Dorsolateral prefrontal cortex (tissue), 122 donors: ENCODE measurements at places on chromosomes 7 and 10. TPM values are rescaled to one million over a fixed set of nuclear protein-coding genes. Genes with fewer than 3 reads are reported as not detected.
A peak's percentile ranks its signal among the peaks of the same experiment; 100 is the strongest.

The CPXM2 gene
- 1.5 TPM for total RNA-seq

DNA sequence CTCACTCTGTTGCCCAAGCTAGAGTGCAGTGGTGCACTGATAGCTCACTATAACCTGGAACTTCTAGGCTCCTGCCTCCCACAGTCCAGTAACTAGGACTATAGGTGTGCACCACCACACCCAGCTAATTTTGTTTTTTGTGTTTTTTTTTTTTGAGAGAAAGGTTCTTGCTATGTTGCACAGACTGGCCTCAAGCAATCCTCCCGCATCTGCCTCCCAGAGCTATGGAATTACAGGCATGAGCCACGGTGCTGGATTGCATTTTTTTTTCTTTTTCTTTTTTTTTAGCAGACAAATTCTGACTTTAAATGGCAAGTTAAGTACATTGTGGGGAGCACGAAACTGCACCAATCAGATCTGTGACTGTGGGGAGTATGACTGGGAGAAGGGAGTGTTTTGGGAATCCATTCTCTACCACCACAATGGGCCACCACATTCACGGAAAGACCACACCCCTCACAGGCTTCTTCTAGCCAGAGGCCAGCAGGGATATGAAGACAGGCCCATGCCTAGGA is 58.1 kb upstream of the MSMB start:
- DNase-seq, result no peak

DNA sequence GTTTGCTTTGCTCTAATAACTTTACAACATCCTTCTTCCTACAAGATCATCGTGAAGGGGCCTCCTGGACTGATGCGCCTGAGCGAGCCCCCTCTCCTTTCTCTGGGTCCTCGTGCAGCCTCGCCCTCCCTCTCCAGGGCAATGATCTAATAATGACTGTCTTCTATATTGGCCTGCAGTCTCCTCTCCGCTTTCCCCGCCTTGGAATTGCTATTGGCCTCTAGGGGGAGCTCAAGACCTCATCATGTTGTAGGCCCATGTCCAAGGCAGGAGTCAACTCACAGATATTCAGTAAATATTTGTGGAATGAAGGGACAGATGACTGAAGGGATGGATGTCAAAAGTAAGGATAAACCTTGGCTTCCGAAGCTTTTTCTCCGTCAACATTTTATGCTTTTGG is 1180.3 kb downstream of the TYW1 start:
- DNase-seq, result no peak

GRCh38 chr10:43044961-43045621 is 31.8 kb upstream of the RET start:
- DNase-seq, result peak; percentile 23

DNA sequence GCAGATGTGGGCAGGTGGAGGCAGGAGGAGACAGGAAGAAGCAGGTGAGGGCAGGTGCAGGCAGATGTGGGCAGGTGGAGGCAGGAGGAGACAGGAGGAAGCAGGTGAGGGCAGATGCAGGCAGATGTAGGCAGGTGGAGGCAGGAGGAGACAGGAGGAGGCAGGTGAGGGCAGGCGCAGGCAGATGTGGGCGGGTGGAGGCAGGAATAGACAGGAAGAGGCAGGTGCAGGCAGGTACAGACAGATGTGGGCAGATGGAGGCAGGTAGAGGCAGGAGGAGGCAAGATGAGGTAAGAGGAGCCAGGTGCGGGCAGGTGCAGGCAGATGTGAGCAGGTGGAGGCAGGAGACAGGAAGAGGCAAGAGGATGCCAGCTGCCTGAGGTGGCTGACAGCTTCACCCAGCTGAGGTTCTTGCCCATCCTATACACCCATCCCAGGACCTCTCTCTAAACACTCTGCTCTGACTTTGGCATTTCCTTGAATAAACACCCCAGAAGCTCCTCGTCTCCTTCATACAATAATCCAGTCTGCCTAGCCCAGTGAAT is 33.0 kb downstream of the PTPRE start:
- no peak for DNase-seq

DNA sequence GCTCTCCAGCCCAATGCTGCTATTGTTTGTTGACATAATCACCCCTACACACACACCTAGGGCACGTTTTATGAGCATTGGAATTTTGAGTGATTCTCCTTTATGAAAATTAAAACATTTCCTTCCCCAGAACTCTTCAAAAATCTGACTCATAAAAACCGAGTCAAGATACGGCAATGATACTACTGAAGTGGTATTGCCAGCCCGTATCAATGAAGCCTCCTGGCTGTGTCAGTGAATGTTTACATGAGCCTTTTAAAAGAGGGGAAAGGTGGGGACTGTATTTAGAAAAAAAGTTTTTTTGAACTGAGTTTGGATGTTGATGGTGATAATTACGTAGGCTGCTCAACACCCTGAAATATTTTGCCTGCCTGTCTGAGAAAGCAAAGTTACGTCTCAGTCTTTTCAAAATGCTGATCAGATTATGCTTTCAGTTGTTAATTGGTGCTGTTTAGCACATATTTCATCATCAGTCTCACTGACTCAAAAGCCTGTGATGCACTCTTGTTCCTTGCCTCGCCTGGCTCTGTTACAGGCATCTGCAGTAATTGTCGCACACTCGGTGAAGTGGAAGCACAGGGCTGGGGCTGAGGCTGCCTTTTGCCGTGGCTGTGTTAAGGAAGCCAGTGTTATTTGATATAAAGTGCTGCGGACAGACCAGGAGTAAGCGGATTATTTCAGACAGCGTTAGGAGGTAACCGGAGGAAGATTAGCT is 157.4 kb upstream of the TCF7L2 start:
- DNase-seq, result peak; percentile 49

The MMD2 gene
- 14.7 TPM for total RNA-seq

DNA sequence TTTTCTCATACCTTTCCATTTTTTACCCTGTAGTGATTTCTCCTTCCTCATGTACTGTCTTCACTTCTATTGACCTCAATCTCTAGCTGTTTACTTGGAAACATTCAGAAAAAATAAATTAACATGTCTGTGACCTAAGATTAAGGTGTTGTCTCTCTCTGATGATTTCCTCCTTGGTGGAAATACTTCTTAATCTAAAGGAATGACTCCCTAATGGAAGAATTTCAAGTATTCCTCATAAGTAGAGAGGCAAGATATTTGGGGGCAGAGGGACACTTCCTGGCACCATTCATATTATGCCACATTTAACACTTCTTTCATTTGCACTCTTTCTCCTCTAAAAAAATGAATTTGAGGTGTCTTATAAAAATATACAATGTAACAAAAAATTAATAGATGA is 202.8 kb downstream of the NEBL start:
- no peak for DNase-seq

DNA sequence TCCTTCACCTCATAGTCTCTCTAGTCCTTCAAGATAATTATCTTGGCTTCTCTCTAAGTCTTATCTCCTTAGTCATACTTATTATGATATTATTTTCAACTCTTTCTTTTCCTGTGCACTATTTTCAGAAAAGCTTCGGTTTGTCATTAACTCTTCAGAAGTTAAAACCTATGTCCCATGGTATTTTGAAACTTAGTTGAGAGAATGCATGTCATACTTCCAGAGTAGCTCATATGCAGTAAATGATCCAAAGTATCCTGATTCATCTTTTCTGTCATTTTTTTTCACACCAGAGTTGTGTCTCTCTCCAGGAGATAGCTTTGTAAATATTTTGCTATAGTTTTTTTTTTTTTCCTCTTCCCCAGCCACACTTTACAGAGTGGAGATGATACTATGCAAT is 1008.6 kb downstream of the NRG3 start:
- no peak for DNase-seq

DNA sequence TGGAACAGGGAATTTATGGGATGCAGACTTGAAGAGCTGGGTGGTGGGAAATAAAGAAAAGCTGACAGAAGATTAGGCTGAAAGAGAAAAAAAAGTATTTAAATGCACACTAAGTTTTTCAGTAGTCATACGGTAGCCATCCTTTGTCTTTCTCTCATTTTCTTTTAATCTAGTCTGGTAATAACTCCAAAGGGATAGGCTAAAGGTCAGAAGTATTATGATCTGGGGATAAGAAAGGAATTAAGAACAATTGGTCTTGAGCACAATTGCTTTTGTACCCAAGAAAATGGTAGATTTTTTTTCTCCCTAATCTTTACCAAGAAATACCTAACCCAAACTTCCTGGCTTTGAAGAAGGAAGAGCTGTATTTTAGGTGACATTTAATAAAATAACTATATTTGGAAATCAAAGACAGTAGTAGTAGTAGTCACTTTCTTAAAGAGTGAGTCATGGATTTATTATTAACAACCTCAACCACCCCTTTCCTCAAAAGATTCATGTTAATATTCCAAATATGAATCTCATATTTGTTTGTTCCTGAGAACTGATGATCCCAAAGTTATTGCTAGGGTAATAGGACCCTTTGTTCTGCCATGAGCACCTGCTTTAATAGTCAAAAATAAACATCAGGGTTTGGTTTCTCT is 120.2 kb upstream of the ODAD2 start:
- no peak for DNase-seq

The DNA2 gene
- 12.3 TPM for total RNA-seq

The SFTPA1 gene
- not detected for total RNA-seq

DNA sequence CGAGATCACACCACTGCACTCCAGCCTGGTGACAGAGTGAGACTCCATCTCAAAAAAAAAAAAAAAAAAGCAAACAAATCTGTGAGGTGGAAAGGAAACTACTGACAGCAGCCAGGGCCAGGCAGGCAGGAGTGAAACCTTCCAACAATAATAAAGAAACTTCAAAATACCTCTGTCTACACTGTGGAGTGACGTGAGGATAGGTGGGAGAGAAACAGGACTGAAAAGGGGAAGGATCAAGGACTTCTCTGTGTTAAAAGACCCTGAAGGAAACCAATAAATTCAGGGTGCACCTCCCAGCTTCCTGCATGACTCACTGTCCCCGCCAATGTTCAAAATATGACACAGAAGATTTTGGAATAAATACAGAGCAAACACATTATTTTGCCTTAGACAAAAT is 82.9 kb downstream of the KIAA1549 start:
- no peak for DNase-seq

GRCh38 chr7:116698930-116699721 is 27.1 kb downstream of the MET start:
- DNase-seq, result no peak

- DNase-seq, result no peak
Observed at GRCh38 chr10:100828738-100829096, 83.3 kb downstream of the PAX2 start.

GRCh38 chr10:20922451-20922850 is 25.3 kb upstream of the NEBL start:
- no peak for DNase-seq

DNA sequence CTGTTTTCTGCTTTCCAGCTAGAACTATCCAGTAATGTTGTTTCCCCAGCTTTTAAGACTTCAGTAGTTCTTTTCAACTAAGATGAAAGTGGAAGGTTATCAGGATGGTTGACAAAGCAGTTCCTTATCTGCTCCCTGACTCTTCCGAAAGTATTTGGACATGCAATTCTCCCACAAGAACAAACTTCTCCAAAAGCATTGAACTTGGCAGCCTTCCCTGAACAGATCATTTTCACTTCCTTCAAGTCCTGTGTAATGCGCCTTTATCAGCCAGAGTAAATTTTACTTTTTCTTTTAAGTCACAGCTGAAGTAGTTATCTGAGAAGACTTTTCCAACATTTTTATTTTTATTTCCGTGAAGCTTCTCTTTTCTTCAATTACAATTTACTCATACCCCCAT is 39.7 kb downstream of the CDC14C start:
- no peak for DNase-seq

- DNase-seq, result no peak
Observed at GRCh38 chr7:150941351-150942000, 36.6 kb downstream of the KCNH2 start.

The TAF3 gene
- total RNA-seq, result 13.3 TPM

DNA sequence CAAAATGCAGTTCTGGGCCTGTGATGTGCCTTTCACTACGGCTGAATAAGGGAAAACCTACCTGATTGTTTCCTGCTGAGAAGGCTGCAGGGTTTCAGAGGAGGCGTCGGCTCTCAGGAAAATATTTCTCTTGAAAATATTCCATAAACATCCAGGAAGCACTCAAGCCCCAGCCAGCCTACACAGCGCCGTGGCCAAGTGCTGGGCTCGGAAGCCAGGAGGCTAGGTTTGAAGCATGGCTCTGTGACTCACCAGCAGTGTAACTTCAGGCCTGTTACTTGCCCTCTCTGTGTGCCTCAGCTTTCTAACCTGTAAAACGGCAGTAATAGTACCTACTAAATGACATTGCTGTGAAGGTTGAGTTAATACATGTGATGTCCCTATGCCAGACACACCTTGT is 399.1 kb downstream of the GATA3 start:
- DNase-seq, result no peak

DNA sequence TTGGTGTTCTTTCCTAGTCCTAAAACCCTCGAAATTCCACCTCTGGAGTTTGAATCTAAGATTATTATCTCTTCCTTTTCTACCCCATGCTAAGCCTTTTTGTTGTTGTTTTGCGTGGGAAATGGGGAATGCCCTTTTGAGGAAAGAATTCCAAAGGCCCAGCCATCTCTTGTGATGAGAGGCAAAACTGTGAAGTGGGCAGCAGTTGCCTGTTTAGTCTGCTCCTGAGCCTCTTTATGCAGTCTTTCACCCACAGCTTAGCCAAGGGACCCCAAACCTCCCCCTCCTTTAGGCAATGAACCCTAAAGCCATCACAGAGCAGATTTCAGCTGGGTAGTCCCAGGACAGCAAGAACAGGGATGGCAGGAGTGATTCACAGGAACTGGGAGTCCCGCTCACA is 95.5 kb downstream of the DNMBP start:
- DNase-seq, result no peak

DNA sequence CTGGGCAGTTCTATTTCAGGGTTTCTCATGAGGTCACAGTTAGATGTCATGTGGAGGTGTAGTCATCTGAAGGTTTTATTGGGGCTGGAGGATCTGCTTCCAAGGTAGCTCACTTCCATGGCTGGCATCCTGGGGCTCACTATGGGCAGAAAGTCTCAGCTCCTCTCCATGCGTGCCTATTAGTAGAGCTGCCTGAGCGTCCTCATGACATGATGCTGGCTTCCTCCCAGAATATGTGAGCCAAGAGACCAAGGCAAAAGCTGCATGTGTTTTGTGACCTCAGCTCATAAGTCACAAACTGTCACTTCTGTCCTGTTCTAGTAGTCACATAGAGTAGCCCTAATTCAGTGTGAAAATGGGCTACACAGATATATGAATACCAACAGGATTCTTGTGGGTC is 524.4 kb downstream of the SUGCT start:
- no peak for DNase-seq

DNA sequence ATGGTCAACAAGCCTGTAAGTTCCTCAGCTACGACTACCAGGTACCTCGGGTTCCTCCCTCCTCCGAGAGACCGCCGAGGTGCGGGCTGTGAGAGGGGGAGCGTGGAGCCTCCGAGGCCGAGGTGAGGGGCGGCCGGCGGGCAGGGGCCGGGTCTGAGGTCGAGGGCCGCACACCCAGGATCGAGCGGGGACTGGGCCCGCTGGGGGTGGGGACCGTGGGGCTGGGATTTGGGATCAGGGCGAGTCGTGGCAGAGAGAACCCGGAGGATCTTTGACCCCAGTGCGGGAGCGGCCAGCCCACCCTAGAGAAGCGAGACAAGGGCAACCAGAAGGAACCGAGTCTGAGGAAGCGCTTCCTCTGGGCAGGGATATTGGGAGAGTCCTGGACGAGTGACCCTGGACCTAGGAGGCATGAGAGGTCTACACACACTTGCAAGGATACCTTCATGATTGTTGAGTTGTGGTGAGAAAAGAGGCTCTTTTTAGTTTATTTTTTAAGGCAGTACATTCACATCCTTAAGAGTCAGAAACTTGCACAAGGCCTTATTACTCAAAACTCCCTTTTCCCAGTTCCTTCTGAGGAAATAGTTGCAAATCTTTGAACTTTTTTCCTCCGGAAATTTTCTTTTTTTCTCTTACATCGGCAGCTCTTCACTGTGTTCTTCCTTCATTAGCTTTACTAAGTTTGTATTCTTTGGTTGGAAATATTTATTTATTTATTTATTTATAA is 395 bp downstream of the ZNF487 start:
- no peak for DNase-seq
